ENCODE measurements at places on chromosomes 4 and X.

DNA sequence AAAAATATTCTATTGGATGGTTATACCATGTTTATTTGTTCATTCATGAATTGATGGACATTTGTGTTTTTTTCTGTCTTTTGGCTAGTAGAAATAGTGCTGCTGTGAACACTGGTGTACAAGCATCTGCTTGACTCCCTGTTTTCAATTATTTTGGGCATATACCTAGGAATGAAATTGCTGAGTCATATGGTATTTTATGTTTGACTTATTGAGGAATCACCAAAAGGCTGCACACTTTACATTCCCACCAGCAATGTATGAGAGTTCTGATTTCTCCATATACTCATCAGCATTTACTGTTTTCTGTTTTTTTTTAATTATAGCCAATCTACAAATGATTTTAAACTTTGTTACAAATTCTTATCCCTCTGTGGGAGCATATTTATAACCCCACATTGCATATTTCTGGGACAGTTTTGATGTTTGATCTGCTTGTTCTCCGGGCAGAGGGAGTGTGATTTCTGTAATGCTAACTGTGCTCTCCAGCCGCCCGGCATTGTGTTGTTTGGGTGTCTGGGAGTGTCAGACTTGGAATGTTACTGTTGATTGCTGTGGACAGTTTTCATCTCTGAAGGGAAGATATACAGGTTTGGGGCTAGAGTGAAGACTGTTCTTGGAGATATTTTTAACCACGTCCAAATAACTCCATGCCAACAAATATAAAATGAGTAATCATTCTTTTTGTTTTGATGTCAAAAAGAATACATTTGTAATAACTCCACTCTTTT is 60.5 kb upstream of the PGRMC2 start:
- DNase-seq, result no peak

DNA sequence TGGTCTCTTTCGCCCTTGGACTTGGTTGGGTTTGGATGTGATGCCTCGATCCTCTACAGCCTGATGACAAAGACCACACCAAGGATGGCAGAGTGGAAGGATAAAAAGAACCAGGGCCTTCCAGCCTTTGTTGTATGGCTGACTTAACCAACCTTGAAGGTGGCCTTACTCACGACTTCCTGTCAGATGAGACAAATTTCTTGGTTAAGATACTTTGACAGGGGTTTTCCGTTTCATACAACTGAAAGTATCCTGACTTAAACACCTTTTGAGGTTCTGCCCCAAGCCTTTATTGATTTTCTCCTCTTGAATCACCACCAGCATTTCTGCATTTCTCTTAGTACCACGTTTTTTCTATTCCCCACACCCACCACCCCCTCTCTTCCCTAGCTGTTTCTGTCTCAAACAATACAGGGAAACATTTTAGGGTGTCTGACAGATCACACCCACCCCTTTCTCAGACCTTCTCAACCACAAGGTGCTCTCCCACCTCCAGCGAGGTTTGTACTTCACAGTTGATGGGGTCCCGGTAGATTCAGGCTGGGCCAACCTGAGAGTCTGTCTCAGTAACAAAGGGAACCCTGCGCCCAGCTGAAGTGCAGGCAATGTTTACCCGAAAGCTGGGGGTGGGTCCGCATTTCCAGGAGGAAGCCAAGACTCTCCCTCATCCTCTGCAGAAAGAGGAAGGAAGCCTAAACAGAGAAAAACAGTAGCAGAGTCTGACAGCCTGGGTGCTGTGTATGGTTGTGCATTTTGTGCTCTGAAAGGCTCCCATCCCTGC is 5.0 kb upstream of the TSPAN5 start:
- no peak for DNase-seq

GRCh38 chr4:42906891-42907759 is 14.6 kb downstream of the GRXCR1 start:
- no peak for DNase-seq

DNA sequence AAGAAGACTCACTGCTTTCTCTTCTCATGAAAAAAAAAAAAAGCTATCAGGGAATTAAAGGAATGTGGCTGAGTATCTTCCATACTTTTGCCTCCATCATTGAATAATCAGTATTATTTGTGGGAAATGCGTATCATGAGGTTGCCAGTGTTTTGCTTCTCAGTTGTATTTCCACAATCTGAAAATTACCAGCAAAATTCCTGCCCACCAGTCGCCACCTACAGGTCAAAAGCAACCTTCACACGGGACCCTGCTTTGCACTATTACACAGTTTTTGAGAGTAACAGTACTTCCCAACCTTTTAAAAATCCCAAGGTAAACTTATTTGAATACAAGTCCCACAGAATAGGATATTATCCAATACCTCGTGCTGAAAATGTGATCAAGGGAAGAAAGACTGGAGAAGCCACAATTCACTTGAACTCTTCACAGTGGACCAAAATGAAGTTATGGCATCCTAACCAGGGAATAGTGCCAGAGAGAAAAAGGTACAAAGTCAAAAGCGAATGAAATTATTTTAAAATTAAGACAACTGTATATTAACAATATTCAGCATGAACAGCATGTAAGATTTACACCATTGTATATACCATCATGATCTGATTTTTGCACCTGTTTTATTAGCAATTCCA is 30.4 kb downstream of the PGRMC1 start:
- DNase-seq, result no peak

GRCh38 chr4:1342003-1342402 is 5.0 kb upstream of the UVSSA start:
- DNase-seq, result no peak

- no peak for DNase-seq
Observed at GRCh38 chr4:148015058-148015457, 283.2 kb downstream of the ARHGAP10 start.

DNA sequence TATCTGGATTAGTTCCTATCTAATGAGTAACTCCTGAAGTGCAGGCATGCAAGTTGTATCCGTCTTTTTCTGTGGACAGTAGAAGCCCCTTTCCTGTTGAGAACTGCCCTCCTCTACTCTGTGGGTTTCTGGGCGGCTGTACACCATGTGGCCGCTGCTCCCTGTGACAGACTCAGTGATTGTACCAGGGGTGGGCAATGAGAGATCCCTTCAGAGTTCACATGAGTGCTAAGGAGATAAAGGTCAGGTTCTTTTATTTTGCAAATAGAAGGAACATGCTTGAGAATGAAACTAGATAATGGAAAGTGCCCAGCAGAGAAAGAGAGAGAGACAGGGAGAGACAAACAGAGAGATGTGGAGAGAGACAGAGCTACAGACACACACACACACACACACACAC is 76.4 kb upstream of the TAPT1 start:
- DNase-seq, result no peak

DNA sequence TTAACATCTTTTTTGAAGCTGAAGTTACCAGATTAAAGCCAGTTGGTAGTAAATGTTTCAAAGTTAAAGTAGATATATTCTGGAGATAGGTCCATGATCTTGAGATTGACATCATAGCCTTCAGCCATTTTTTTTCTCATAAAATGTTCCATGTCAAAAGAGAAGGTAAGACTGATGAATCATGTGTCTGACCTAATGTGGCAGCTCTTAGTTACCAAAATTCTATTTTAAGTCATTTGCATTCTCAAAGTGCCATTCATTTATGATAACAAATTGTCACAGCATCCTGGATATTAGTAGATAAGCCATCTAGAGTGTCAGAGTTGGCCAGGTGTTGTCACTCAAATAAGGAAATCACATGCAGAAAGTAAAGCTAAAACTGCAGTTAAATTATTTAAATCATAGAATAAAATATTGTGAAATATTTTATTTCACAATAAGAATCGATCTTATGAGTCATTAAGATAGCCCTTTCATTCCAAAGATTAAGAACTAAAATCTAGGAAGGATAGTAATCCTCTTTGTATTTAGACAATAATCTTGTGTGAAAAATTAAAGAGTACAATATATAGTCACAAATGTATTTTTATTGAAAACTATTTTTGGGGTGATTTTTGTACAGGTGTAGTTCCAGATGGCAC is 65.7 kb upstream of the ADAD1 start:
- DNase-seq, result no peak

GRCh38 chr4:45750721-45751120 is 373.1 kb downstream of the GABRG1 start:
- DNase-seq, result no peak

GRCh38 chrX:21700275-21700674 is 42.1 kb upstream of the KLHL34 start:
- DNase-seq, result no peak

GRCh38 chr4:26181616-26182015 is 139.2 kb upstream of the RBPJ start:
- no peak for DNase-seq

DNA sequence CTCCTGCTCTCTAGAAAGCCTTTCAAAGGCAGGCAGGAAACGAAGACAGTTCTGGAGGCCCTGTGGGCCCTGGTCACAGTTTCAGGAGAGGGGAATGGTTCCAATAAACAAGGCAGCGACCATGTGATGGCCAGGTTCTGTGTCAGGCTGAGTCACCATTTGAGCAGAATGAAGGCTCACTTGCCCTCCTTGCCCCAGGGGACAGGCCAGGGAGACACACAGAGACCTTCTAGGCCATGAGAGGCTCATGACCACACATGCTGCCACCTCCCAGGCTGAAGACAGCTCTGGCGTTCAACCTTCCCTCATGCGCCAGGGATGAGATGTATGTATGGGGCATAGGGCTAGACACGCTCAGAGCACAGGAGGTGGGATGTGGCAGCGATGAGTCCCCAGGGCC is 22.9 kb upstream of the TRIM2 start:
- no peak for DNase-seq

GRCh38 chrX:82945332-82945731 is 562.8 kb upstream of the POU3F4 start:
- no peak for DNase-seq

DNA sequence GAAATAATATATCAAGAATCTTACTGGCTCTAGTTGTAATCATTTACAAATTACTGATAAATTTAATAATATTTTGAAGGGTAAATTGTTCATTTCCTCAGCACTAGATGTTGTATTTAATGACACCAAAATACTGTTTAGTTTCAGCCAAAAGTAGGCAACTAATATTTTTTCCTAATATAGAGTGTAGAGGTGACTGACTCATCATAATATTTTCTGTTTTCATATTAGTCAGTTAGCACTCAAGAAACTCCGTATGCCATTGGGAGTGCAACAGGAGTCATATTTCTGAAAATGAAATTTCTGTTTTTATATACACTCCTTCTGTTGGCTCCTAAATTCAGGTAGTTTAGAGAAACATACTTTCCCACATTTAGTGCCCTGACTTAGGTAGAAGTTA is 36.6 kb upstream of the PTPN13 start:
- no peak for DNase-seq

- DNase-seq, result no peak
Observed at GRCh38 chr4:147863808-147864472, 132.1 kb downstream of the ARHGAP10 start.

DNA sequence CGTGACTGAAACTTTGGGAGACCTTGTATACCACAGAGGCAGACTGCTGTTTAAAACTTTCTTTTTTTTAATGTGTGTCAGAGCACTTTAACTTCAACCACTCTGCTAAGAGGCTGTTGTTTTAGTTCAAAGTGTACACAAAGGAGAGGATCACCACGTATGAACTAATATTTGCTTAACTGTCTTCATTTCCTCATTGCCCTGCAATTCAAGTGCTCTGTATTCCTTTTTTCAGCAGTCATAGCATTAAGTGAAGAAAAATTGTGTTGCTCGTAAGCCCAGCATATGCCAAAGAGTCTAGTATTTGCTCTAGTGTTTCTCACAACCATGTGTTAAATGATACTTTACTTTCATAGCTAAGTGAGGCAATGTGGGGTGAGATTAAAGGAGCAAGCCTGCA is 63.0 kb upstream of the HHIP start:
- DNase-seq, result peak; percentile 24

GRCh38 chr4:148299337-148299736 is 142.9 kb downstream of the NR3C2 start:
- DNase-seq, result no peak

DNA sequence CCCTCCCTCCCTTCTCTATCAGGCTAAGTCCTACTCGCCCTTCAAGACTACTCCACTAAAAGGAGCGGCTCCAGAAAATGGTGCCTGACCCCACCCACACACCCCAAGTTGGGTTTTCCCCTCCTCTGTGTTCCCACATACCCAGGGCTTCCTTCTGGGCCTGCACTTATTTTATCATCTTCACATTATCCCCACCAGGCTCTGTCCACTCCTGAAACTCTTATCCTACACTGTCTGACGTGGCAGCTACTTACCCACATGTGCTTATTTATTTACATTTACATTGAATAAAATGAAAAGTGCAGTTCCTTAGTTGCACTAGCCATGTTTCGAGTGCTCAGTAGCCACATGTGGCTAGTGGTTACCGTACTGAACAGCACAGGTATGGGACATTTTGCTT is 5.1 kb upstream of the KDM5C start:
- no peak for DNase-seq

DNA sequence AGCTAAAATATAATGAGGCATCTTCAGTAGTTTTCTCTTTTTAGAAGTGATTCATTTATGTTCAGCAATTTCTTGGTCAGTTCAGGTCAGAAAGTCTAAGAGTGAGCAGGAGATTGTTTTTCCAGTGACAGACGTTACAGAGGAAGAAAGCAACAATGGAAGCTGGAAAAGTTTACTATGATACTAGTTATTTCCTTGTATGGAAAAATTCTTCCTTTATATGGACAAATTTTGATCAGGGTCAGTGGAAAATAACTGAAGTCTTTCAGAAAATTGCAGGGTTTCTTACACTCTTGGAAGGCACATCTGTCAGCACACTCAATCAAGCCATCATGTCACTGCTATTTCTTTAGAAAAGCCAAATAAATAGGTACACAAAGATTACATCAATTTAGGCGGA is 1120.7 kb downstream of the FAT4 start:
- no peak for DNase-seq

DNA sequence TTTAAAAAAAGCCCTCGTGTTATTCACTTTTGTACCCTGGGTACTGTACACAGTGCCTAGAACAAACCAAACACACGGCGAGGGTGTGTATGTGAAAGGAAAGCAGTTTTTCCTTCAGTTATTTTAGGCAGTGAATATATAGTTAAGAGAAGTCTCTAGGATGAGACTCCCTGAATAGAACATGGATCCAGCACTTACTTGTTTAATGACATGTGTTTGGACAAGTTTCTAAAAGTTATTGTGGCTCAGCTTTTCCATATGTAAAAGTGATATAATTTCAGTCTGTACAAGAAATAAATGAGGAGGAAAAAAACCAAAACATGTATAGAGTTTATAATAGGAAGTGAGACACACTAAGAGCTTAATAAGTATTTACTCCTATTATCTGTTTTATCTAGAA is 273.2 kb downstream of the ADGRL3 start:
- DNase-seq, result no peak

DNA sequence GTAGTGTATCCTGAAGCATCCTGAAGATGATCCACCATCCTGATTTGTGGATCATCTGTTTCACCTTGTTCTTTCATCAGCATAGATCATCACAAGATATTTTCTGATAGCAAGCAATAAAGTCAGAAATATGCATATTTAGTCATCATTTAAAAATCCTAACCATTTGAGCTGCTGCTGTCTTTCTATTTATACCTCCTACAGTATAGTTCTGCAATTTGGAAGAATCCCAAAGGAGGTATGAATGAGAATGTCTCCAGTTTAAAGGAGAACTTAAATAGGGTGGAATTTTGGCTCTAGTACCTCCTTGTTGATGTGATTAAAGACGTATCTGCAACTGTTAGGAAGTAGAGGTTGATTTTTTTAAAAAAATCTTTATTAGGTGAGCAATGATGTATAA is 7.6 kb downstream of the SLC25A14 start:
- DNase-seq, result no peak
